ENCODE measurements at places on chromosomes 11 and 22. TPM values are rescaled to one million over a fixed set of nuclear protein-coding genes. Genes with fewer than 3 reads are reported as not detected.

DNA sequence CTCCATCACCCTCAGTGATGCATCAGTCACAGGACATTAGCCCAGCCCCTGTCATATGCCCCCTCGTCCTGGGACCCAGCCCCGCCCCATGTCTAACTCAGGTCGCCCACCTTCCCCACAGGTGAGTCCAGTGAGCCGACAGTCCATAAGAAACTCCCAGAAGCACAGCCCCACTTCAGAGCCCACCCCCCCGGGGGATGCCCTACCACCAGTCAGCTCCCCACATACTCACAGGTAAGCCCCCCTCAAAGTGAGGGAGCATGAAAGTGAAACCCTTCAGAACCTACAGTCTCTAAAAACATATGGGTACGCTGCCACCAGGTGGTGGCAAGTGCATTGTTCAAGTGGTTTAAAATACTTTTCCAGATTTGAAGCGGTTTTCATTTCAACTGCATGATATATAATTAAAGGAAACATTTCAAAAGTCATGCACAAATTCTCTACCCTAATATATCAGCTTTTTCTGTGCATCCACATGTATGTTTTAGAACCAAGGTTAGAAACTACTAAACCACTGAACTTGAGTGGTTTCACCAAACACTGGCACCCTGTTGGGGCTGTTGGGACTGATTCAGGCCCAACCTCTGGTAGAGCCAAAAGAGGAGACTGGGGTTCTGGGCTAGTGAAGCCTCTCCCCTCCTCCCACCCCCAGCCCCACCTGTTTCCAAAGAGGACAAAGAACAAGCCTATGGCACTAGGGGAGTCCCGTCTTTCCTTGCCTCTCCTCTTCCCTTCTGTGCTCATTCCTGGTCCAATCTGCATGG is 17.3 kb downstream of the EPS8L2 start:
- peak; percentile 63 for DNase-seq

The CCDC87 gene
- polyA plus RNA-seq = 0.10 TPM

DNA sequence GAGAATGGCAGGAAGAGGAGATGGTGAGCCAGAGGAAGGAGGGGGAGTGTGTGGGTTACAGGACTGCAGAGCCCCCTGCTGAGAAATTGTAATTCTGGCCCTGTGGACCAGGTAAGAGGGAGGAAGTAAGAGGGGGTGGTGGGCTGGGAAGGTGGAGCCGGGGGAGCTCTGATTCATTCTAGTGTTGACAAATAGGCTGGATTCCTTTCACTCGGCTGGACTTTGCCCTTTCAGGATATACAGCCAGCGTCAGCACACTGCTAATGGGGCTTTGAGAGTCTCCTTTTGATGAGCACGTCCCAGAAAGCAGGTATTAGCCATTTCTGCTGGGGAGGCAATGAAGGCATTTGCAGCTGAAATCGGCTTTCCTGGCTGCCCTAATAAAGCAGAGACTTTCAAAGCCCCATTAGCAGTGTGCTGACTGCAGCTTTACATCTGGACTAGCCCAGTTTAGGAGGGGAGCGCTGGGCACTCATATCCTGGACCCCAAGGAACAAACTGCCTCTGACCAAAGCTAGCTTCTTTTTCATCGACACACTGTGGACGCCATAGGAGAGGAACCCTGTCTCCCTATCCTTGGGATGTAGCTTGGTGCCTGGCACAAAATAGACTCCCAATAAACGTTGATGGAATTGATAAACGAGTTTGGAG is 44.8 kb upstream of the CADM1 start:
- no peak for DNase-seq

The POU2AF2 gene
- polyA plus RNA-seq = not detected

DNA sequence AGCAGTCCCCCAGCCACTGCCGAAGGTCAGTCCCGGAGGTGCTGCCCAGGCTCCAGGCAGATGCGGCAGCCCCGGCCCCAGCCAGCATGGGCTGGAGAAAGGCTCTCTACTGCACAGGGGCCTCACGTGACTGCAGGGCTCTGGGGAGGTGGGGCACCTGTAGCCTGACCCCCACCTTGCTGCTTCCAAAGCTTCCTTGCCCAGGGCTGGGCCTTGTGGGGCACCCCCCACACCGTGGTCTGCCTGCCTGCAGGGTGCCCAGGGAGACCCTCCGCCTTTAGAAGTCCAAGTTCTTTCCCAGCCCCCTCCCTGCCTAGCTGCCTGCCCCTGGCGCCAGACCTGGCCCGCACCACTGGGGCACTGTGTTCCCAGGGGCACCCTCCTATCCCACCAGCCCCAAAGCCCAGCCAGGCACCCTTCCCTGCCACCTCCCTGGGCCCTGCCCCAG is 28.4 kb upstream of the TXNRD2 start:
- no peak for DNase-seq

- DNase-seq = no peak
Observed at GRCh38 chr11:119107538-119108145, 498 bp downstream of the C2CD2L start.

DNA sequence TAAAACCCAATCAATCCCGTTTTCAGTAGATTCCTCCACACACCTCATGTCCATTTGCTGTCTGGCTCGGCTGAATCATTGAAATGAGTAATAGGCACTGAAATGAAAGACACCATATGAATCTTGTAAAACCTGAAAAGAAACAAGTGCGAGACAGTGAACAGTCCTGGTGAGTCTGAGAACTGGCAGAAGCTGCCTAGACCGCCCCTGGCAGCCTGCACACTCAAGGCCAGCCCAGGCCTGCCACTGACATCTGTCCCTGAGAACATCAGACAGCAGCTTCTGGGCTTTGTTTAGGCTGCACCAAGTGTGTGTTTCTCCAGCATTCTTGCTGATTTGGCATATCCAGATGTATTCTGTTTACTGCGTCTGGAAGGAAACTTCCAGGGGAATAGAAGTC is 44.8 kb downstream of the ENDOD1 start:
- DNase-seq = peak; percentile 48

DNA sequence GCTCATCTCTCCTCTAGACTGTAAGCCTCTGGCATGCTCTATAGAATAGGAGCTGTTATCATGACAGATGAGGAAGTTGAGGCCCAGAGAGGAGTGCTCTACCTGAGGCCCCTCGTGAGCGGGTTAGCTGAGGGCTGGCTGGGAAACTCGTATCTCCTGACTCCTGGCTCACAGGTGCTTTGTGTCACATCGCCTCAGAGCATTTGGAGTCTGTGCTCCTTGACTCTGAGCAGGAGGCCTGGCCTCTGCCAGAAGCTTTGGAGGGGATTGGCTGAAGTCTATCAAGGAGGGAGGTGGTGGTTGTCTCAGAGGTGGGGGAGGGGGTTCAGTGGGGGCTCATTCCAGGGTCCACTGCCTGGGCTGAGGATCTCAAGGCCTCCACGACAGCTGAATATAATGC is 7.4 kb downstream of the KCNC1 start:
- DNase-seq = no peak

DNA sequence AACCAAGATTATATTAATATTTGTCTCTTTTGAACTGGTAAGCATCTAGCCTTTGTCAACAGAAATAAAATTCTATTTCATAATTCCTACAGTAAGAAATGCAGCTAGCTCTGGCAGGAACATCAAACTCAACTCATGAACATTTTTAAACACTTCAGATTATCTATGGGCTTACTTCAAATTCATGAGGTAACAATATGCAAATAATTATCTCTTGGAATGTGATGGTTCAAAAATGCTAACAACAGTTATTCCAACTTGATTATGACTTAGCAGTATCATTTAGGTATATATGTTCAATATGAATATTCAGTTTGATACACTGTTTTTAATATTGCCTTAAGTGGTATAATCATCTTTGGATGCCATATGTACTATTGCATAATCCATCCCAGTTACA is 1103.5 kb upstream of the CCDC90B start:
- DNase-seq = no peak

The SCGB1C1 gene
- 0.41 TPM for polyA plus RNA-seq

GRCh38 chr11:128759168-128759567 is 65.3 kb downstream of the FLI1 start:
- DNase-seq = no peak

- no peak for DNase-seq
Observed at GRCh38 chr11:134486704-134487103, 74.7 kb upstream of the B3GAT1 start.

GRCh38 chr11:113689768-113690618 is 16.1 kb downstream of the TMPRSS5 start:
- DNase-seq = no peak

- peak; percentile 47 for DNase-seq
Observed at GRCh38 chr11:59755701-59756557, 753 bp downstream of the STX3 start.

DNA sequence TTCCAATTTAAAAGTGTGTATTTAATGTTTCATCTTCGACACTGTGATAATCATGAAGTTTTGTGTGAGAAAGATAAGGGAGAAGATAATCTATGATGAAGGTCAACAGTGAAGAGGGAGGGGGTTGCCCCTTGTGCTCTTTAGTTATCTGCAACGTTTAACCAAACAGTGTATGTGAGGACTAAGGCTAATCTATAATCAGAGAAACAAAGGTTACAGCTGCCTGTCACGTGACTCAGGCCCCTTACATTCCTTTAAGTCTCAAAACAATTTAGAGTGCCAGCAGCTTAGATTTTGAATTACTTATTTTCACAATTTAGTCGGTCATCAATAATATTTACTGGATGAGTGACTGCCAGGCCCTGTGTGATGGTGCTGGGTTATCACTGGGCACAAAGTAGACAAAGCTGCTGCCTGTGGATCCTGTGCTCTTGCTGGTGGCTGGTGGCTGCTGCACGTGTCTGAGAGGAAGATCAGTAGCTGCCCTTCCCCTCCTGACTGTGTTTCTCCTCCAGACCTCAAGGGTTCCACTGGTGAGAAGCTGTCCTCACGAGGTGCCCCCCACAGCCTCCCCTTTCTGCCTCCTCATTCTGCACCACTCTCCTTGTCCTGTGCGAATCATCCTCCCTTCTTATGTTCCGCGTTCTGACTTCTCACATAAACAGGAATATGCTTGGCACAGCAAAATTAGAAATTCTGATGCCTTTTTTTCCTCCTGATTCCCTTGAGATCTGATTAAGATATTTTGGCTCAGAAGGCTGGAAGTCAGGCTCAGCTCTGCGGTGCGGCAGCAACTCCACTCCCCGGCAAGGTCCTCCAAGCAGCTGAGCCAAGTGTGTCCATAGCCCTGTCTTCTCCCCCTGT is 331.1 kb upstream of the B3GAT1 start:
- DNase-seq = no peak

The RASGRP2 gene
- 33.7 TPM for polyA plus RNA-seq

The CDC42EP2 gene
- 37.6 TPM for polyA plus RNA-seq

DNA sequence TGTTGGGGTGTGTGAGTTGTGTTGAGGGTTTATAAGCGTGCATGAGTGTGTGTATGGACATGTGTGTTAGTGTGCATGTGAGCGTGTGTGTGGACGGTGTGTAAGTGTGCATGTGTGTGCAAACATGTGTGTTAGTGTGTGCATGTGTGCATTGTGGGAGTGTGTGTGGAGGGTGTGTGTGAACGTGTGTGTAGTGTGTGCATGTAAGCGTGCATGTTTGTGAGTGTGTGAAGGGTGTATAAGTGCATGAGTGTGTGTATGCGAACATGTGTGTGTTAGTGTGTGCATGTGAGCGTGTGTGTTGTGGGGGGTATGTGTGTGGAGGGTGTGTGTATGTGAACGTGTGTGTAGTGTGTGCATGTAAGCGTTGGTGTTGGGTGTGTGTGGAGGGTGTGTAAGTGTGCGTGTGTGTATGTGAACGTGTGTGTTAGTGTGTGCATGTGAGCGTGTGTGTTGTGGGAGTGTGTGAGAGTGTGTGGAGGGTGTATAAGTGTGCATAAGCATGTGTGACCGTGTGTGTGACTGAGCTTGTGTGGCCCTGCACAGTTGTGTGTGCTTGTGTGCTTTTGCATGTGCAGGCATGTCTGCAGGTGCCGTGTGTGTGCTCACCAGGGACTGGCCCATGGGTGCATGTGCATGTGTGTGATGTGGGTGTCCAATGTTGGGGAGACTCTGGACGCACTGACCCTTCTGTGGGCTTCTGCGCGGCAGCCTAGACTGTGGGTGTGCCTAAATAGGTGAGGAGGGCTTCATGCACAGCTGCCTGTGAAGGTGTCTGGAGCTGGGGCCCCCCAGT is 866.2 kb downstream of the TBC1D22A start:
- DNase-seq = no peak

The TBC1D22A gene
- polyA plus RNA-seq = 15.7 TPM

DNA sequence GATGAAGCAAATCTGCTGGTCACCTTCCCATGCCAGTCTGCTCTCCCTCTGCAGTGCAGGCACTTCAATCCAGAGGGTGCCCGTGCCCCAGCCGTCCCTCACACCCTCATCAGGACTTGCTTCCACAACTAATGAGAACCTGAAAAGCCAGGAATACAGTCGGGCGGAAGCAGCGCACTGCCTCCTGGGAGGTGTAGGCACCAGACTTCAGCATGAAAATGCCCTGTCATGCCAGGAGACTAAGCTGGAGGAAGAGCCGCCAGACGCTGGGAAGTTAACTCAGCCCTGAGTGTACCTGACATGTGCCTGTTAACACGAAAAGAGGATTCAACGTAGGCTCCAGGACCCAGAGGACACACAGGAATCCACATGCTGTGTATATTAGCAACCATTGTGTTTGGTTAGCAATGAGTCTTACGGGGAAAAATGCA is 40.1 kb upstream of the FLI1 start:
- DNase-seq = peak; percentile 70

- no peak for DNase-seq
Observed at GRCh38 chr11:46484101-46484500, 92.5 kb upstream of the CHRM4 start.

DNA sequence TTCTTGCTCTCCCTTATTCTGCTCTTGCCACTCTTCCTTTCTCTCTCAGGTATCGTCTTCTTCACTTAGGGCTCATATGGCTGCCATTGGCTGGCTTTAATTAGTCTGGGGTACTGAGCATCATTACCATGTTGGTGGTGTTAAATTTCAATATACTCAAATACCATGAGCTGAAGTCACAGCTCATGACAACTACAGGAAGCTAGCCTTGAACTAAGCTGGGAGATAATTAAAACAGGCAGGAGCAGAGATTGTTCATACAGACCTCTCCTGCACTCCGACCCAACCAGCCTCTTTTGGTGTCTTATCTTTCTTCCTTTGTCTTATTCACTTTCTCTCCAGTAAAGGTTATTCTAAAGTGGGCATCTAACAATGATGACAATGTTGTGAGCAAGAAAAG is 130.9 kb upstream of the BLID start:
- DNase-seq = peak; percentile 25

The OR52A1 gene
- polyA plus RNA-seq = not detected

GRCh38 chr11:78586452-78587046 is 11.9 kb upstream of the NARS2 start:
- no peak for DNase-seq

Measured in muscle of leg (tissue), 16 donors.